ENCODE measurements at places on chromosomes 3 and 15.

- no peak for DNase-seq
Observed at GRCh38 chr15:31302778-31303725, 23.6 kb upstream of the KLF13 start.

DNA sequence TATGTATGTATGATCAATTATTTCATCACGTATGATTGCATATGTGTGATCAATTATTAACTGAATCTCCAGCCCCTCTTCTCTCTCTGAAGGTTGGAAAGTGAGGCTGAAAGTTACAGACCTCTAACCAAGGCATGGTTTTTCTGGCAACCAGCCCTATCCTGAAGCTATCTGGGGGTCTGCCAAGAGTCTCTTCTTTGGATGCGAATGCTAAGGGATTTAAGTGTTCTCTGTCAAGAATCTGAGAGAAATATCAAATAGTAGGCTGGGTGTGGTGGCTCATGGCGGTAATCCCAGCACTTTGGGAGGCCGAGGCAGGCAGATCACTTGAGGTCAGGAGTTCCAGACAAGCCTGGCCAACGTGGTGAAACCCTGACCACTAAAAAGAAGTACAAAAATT, 8.1 kb downstream of the NKTR start:
- no peak for DNase-seq

- DNase-seq = no peak
Observed at GRCh38 chr15:73873889-73874511, 636 bp downstream of the TBC1D21 start.

DNA sequence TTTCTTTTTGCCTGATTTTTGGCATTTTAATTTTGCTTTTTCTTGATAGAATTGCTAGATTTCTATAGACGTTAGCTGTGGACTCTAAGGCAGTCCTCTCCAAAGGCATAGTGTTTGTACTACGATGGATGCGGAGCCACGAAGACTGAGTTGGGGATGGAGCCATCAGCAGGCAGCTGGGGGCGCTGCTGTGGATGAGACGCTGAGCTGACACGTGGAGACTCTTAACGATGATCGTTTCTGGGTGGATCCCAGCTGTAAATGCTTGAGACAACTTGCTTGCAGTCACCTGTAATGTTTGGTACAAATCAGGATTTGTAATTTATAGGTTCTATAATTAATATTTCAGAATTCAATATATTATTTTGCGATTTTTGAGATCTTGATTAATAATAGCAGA, 13.3 kb upstream of the PPP1R2 start:
- no peak for DNase-seq

- no peak for DNase-seq
Observed at GRCh38 chr3:118029049-118029448, 1005.6 kb downstream of the IGSF11 start.

DNA sequence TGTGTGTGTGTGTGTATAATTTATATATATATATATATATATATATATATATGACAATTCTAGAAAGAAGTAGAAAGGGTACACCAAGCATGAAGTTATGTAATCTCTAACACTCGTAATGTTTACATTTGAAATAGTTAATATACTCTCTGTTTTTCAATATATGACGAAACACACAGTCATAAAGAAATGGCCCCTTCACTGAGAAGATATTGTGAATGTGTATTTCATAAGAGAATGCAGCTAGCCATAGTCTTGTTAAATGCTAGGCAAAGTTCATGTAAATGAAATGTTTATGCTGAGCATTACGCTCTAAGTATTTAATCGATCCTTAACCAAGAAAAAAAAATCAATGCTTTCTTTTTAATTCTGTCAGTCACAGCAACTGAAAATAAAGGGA, 154.7 kb upstream of the TSPAN3 start:
- no peak for DNase-seq

DNA sequence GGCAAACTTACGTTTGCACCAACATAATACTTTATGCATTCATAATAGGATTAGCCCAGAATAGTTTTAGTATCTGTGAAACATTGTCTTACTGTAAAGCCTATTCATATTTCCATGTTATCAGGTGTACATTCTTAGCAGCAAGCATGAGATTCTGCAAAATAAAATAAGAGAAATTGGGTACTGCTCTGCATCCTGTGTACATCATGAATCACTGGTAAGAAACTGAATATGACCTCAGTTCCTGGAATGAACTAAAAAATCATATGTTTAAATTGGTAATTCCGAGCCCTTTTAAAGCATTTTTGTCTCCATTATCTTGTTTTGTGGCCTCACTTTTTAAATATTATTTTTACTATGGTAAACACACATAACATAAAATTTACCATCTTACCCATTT, 605.1 kb downstream of the ROBO1 start:
- no peak for DNase-seq

DNA sequence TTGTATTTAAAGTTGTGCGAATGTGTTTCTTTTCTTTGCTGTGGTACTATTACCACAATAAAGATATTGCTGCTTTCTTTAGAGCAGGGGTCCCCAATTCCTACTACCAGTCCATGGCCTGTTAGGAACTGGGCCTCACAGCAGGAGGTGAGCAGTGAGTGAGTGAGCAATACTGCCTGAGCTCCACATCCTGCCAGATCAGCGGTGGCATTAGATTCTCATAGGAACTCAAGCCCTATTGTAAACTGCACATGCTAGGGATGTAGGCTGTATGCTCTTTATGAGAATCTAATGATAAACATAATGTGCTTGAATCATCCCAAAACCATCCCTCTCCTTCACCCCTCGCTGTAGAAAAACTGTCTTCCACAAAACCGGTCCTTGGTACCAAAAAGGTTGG, 41.6 kb downstream of the DMXL2 start:
- DNase-seq = no peak

- DNase-seq = no peak
Observed at GRCh38 chr3:150736903-150737832, 25.8 kb downstream of the SIAH2 start.
